ENCODE measurements at places on chromosomes 11 and 22. TPM values are rescaled to one million over a fixed set of nuclear protein-coding genes. Genes with fewer than 3 reads are reported as not detected.
A peak's percentile ranks its signal among the peaks of the same experiment; 100 is the strongest.

ACR gene
- not detected for total RNA-seq

DEUP1 gene
- not detected for total RNA-seq

DEFB131B gene
- total RNA-seq: not detected

FBXO3 gene
- 30.5 TPM for total RNA-seq

OR52E8 gene
- total RNA-seq: not detected

CHADL gene
- 0.27 TPM for total RNA-seq

C11orf86 gene
- total RNA-seq: not detected

OR8D4 gene
- total RNA-seq: not detected

- no peaks in the 10 kb centered on the region for H3K36me3 ChIP-seq
- H3K4me1 ChIP-seq: no peaks in the 10 kb centered on the region
- no peak for DNase-seq
- peaks cover 2% of the 10 kb centered on the region for H3K27me3 ChIP-seq
- no peak overlapping the region for H3K4me3 ChIP-seq
These were observed 31.8 kb downstream of the RNF169 start for GRCh38 chr11:74780248-74781005.

- H3K4me1 ChIP-seq: peaks cover 31% of the 10 kb centered on the region
- H3K4me3 ChIP-seq: no peak overlapping the region
- peaks cover 1% of the 10 kb centered on the region for H3K27me3 ChIP-seq
- no peaks in the 10 kb centered on the region for H3K36me3 ChIP-seq
- H3K27ac ChIP-seq: no peak overlapping the region
These were observed 19.8 kb downstream of the ARVCF start for GRCh38 chr22:19996694-19997384.

- no peak for DNase-seq
- no peak overlapping the region for H3K27ac ChIP-seq
- no peaks in the 10 kb centered on the region for H3K36me3 ChIP-seq
These were observed 5.3 kb downstream of the KCNE3 start for GRCh38 chr11:74462009-74462408.

- H3K4me3 ChIP-seq: no peak overlapping the region
- H3K4me1 ChIP-seq: peaks cover 5% of the 10 kb centered on the region
- no peaks in the 10 kb centered on the region for H3K36me3 ChIP-seq
- peaks cover 2% of the 10 kb centered on the region for H3K27me3 ChIP-seq
These were observed 15.0 kb upstream of the RTN4R start for GRCh38 chr22:20282901-20283673.

GRCh38 chr11:63683133-63683991, 2.1 kb downstream of the RTN3 start:
- H3K27me3 ChIP-seq: peaks cover 15% of the 10 kb centered on the region
- no peak for DNase-seq
- no peaks in the 10 kb centered on the region for H3K36me3 ChIP-seq
- peak overlapping the region; percentile 98 for H3K27ac ChIP-seq
- peak overlapping the region; percentile 98 for H3K4me3 ChIP-seq

- H3K4me1 ChIP-seq: no peaks in the 10 kb centered on the region
- no peaks in the 10 kb centered on the region for H3K36me3 ChIP-seq
- DNase-seq: no peak
- no peak overlapping the region for H3K27ac ChIP-seq
- H3K27me3 ChIP-seq: no peaks in the 10 kb centered on the region
These were observed 107.8 kb downstream of the PTPRJ start for GRCh38 chr11:48087974-48088681.

DNA sequence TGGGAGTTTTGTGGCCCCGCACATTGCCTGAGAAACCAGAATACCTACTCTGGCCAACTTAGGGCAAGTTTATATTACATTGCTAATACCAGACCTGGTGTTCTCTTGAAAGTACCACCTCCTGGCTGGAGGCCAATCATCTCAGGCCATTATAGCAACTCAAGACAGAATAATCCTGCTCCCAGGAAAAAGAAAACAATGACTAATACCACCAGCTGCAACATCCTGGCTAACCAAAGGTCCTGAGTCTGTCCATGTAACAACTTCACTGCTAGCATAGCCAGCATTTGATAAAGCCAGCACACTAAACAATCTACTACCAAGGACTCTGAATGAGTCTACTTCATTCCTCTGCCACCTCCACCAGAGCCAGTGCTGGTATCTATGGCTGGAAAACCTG, 1298.7 kb upstream of the CNTN5 start:
- no peaks in the 10 kb centered on the region for H3K36me3 ChIP-seq
- H3K4me1 ChIP-seq: no peaks in the 10 kb centered on the region
- DNase-seq: no peak
- peaks cover 2% of the 10 kb centered on the region for H3K27me3 ChIP-seq

DNA sequence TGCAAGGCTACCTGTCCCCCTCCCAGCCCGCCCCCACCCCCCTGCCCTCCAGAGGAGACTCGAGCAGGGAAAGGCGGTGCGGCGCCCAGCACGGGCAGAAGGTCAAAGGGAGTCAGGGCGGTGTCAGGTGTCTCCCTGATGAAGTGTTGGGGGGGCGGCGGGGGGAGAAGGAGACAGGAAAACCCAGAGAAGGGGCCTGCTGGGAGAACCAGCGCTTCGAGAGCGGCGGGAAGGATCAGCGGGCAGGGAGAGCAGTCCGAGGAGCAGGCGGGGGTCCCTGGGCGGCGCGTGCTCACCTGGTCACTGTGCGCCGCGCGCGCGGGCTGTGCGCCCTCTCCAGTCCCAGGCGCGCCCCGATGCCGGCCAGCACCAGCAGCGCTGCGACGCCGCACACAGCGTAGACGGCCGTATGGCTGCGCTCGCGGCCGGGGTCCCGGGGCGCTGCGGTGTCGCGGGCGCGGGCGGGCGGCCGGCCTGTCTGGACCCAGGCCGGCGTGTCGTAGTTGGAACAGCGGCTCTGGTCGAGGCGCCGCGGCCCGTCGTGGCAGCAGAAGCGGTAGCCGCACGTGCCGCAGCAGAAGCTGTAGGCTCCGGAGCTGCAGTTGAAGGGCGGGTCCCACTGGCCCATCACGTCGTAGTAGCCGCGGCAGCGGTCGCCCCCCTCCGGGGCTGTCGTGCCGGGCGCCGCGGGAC, 886 bp downstream of the SHISA8 start:
- H3K4me3 ChIP-seq: no peak overlapping the region
- H3K36me3 ChIP-seq: no peaks in the 10 kb centered on the region
- DNase-seq: peak; percentile 41

GRCh38 chr11:2304506-2305139, 2.8 kb downstream of the TSPAN32 start:
- no peaks in the 10 kb centered on the region for H3K36me3 ChIP-seq
- DNase-seq: no peak
- no peak overlapping the region for H3K27ac ChIP-seq
- no peak overlapping the region for H3K4me3 ChIP-seq
- peaks cover 5% of the 10 kb centered on the region for H3K27me3 ChIP-seq
- no peaks in the 10 kb centered on the region for H3K4me1 ChIP-seq

GRCh38 chr11:65695459-65696241, 16.4 kb upstream of the KAT5 start:
- no peak overlapping the region for H3K4me3 ChIP-seq
- no peak overlapping the region for H3K27ac ChIP-seq
- no peaks in the 10 kb centered on the region for H3K4me1 ChIP-seq
- no peak for DNase-seq

GRCh38 chr11:10209326-10209725, 84.7 kb downstream of the SBF2 start:
- H3K4me3 ChIP-seq: no peak overlapping the region
- H3K4me1 ChIP-seq: no peaks in the 10 kb centered on the region
- no peak overlapping the region for H3K27ac ChIP-seq
- no peaks in the 10 kb centered on the region for H3K36me3 ChIP-seq
- peaks cover 1% of the 10 kb centered on the region for H3K27me3 ChIP-seq

DNA sequence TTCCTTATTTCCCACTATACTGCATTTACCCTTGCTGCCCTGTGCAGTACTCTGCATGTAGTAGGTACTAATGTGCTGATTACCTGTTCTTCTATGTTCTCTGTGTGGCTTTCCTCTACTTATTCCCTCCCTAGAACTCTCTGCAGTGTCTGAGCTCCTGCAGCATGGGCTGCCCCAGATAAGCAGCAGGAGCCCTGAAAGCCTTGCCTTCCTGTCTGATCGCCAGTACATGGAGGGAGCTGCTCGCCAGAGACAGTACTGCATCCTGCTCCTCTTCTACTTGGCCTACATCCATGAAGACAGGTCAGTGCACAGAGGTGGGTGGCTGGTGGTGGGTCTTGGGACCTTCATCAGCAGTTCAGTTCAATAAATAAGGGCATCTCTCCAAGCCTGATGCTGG, 42.2 kb upstream of the CCDC134 start:
- no peaks in the 10 kb centered on the region for H3K4me1 ChIP-seq
- no peaks in the 10 kb centered on the region for H3K27me3 ChIP-seq
- DNase-seq: no peak
- H3K36me3 ChIP-seq: no peaks in the 10 kb centered on the region
- no peak overlapping the region for H3K4me3 ChIP-seq

GRCh38 chr11:46534711-46535110, 59.1 kb downstream of the AMBRA1 start:
- H3K27ac ChIP-seq: no peak overlapping the region
- H3K4me1 ChIP-seq: peaks cover 24% of the 10 kb centered on the region
- DNase-seq: no peak
- H3K36me3 ChIP-seq: no peaks in the 10 kb centered on the region
- H3K4me3 ChIP-seq: no peak overlapping the region

DNA sequence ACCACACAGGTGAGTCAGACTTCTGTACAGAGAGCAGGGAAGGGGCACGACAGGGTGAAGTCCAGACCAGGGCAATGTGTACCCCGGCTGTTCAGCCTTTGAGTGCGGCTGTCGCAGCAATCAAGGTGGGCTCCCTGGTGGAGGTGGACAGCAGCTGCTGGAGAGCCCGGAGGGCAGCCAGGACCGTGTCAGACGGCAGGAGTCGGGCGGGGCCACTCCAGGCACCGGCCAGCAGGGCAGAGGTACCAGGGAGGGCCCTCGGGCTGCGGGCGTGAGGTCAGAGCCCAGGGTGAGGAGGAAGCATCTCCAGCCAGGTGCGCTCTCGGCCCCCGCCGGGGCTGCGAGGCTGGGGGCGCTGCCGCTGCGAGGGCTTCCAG, 802 bp upstream of the PIM3 start:
- peak overlapping the region; percentile 64 for H3K4me3 ChIP-seq
- peaks cover 8% of the 10 kb centered on the region for H3K27me3 ChIP-seq
- peak overlapping the region; percentile 55 for H3K27ac ChIP-seq
- no peaks in the 10 kb centered on the region for H3K36me3 ChIP-seq
- DNase-seq: peak; percentile 47
- H3K4me1 ChIP-seq: peaks cover 6% of the 10 kb centered on the region

DNA sequence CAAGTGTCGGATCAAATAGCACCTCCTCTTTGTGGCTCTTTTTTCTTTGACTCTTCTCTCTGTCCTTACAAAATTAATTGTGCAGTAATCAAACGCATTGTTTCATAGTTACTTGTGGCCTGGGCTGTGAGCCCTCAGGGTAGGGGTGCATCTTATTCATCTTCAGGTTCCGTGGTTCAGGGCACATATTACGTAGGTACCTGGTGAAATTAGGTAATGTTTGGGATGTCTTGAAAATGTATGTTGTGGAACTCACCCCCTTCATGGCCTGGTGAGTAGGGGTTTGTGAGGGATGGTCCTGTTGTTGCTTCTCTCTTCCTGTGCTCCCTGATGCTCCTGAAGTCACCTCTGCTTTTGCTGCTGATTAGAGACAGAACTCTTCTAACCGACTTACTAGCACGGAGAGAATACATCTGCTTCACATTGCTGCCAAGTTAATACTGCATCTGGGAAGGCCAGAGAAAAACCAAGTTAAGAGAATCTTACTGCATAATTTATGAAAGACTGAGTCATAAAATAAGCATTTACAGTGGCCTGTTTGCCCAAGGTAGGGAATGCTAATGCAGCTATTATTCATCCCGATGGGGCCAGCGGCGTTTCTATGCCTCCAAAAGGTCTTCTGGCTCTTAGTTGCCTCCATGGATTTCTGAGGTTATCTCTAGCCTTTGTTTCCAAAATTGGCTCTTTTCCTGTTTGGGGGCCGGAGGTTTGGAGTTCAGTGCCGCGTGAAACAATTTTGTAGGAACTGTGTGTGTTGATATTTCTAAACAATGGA, 66.9 kb downstream of the TBC1D22A start:
- H3K36me3 ChIP-seq: peaks cover 11% of the 10 kb centered on the region
- no peak overlapping the region for H3K27ac ChIP-seq
- no peaks in the 10 kb centered on the region for H3K27me3 ChIP-seq
- DNase-seq: no peak

DNA sequence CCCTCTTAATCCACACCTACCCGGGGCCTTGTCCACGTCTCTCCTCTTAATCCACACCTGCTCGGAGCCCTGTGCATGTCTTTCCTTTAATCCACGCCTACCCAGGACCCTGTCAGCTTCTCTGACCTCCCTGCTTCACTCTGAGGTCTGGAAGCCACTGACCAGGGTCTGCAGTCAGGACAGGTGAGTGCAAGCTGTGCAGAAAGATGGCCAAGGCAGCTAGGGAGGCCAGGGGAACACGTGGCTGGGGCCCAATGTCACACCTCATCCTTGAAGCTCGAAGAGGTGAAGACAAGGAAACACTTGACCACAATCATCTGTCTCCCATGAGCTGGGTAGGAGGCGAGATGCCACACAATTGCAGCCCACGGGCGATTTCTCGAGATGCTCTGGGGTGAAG, 1516.9 kb downstream of the BRD1 start:
- no peak for DNase-seq
- H3K4me3 ChIP-seq: no peak overlapping the region
- no peaks in the 10 kb centered on the region for H3K27me3 ChIP-seq
- no peak overlapping the region for H3K27ac ChIP-seq
- H3K4me1 ChIP-seq: no peaks in the 10 kb centered on the region

DNA sequence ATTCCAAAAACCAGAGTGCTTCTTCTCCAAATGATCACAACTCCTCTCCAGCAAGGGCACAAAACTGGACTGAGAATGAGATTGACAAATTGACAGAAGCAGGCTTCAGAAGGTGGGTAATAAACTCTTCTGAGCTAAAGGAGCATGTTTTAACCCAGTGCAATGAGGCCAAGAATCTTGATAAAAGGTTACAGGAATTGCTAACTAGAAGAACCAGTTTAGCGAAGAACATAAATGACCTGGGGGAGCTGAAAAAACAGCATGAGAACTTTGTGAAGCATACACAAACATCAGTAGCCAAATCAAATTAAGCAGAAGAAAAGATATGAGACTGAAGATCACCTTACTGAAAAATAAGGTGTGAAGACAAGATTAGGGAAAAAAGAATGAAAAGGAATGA, 15.5 kb downstream of the OR52M1 start:
- peaks cover 17% of the 10 kb centered on the region for H3K36me3 ChIP-seq
- H3K4me3 ChIP-seq: no peak overlapping the region
- no peaks in the 10 kb centered on the region for H3K27me3 ChIP-seq

DNA sequence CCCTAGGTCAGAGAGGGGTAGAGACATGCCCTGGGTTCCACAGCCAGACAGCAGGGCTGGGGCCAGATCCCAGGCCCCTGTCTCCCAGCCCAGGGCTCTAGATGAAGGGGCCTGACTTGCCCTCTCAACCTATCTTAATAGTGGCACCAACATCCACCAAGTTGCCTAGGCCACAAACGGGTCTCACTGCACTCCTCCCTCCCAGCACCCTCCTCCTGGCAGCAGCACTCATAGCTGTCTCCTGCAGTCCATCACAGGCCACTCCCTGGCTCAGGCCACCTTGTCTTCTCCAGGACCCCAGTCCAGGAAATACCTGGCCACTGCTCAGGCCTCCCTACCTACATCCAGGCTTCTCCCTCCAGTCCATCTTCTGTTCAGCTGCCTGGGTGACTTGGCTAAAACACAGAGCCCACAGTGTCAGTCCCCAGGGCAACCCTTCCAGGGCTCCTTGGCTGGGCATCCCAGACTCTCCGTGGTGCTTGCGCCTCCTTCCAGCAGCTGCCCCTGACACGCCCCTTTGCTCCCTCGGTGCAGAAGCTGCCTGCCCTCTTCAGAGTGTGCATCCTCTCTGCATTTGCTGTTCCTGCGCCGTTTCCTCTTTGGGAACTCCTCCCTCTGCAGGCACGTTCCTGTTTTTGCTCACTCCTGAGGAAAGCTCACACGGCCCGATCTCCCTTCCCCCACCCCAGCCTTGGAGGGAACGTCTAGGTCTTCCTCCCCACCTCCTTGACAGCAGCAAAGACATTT, 40.5 kb downstream of the LRRC32 start:
- no peaks in the 10 kb centered on the region for H3K4me1 ChIP-seq
- no peak for DNase-seq
- H3K27ac ChIP-seq: no peak overlapping the region
- H3K36me3 ChIP-seq: peaks cover 8% of the 10 kb centered on the region
- no peak overlapping the region for H3K4me3 ChIP-seq
